Stimulated activated CD8-positive, alpha-beta memory T cell treated with anti-CD3 and anti-CD28 coated beads, Interleukin-4, amount 100 ng/mL, for 1 hour (primary cell): ENCODE measurements at places on chromosomes 4 and X.
A peak's percentile ranks its signal among the peaks of the same experiment; 100 is the strongest.

DNA sequence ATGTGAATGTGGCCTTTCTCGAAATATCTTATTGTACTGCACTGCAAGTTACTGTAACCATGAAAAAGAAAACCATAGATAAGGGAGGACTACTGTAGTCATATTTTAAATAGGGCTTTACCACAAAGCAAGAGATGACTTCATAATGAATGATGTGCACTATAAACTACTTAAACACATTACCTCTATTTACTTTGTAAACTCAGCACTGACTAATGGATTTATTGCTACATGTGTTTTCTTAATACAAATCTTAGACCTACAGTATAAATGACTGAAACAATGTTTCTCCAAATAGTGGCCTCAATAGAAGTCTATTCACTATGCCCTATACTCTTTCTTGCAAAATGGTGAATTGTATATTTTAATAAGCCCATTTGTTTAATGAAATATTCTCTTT is 61.1 kb downstream of the HDX start:
- DNase-seq, result no peak

- DNase-seq, result no peak
These were observed 82.5 kb downstream of the RBM47 start for GRCh38 chr4:40546969-40547788.

- DNase-seq, result no peak
These were observed 58.4 kb downstream of the AMELX start for GRCh38 chrX:11351375-11352295.

- no peak for DNase-seq
These were observed 88.3 kb downstream of the BCOR start for GRCh38 chrX:40009462-40009851.

DNA sequence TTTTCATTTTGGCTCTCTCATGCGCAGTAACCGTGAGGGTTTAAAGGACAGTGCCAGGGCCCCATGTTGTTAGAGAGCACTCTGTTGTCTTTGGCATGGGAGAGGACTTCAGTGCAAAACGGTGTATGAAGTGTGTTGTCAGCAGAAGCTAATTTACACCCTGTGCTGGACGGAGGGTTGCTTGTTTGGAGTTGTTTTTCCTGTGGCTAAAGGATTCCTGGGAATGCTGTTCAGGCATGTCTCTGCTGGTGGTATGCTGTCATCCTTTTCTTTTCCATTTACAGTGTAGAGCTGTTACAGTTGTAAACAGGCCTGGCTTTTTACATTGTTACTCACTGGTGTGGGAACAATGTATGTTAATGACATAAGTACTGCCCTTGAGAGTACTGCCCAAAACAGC is 206.3 kb downstream of the CBR4 start:
- DNase-seq, result no peak

- DNase-seq, result no peak
These were observed 5.0 kb downstream of the SHOX start for GRCh38 chrX:635428-636090.

DNA sequence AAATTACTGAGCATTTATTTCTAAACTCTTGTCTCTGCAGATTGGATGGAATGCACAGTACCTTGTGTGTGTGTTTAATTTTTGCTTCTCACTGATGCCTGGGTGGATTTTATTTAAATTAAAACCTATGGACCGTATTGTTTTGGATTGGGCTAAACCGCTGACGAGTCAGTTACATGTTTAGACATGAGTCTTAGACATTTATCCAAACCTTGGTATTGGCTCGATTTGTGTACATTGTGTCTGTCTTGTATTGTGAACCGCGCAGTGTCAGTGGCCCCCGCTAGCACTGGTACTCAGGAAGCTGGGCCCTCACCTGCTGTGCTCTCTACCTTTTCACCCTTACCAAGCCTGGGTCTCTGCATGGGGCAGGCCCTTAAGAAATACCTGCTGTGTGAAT is 40.8 kb upstream of the TADA2B start:
- DNase-seq, result no peak

DNA sequence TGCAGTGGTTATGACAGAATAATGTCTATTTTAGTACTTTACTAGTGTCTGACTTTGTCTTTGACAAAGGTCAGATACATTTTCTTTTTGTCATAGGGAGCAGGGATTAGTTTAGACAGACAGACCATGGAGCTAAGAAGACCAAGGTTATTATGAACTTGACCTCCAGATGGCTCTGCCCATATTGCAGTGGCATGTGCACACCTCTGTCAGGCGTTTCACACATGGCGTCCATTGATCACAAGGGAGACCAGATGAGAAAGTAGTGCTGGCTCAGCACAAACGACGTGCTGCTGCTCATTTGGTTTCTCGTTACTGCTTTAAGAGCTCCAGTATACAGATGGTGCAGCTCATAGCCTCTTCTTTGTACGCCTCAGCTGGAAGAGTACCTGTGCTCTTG is 56.3 kb upstream of the HPSE start:
- no peak for DNase-seq

DNA sequence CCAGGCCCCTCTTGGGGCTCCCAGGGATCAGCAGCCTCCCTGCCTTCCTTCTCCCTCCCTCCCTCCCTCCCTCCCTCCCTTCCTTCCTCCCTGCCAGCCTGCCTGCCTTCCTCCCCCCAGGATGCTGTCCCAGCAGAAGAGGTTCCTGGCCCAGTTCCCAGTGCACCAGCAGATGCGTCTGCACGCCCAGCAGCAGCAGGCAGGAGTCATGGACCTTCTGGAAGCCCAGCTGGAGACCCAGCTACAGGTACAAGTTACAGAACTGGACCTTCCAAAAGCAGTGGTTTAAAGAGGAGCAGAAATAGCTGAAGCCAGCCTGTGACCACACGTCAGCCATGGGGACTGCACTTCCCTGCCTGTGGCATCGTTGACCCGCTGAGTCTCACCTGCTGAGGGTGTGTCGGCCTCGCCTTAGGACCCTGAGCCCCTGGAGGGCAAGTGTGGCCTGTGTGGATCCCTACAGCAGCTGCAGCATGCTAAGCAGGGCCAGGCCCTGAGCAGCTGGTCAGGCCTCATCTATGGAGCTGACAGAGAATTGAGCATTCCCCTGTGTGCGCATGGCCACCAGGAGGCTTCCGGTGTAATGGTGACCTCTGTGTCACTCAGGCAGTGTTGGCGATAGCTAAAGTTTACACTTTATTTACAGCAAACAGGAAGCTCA is 84.7 kb downstream of the CRMP1 start:
- DNase-seq, result no peak

DNA sequence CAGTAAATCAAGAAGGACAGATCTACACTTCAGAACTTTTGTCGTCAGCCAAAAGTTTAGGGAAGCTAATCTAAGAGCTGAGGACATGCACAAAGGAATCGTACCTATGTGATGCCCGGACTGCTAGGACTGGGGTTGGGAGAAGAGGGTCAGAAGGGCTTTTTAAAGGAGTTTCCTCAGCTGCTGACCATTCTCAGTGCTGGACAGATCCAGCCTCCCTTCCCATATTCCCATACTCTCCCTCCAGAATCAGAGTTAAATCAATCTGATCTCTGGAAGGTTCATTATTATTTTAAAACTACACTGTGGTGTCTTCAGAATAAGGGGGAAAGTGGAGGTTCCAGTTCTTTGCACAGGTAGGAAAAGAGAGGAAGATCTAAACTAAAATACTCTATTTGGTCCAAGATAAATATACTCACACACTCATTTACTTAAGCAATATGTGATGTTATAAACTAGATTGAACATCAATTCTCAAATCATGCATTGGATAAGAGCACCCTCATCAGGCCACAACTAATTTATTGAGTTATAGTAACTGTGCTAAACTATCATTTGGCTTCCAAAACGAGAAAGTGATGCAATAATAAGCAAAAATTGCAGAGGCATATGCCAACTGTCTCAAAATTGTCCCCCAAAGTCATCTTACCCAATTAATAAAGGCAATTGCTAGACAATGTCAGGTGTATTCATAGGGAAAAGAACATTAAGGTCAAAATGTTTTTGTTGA is 124.7 kb downstream of the HNRNPD start:
- DNase-seq, result no peak

- no peak for DNase-seq
These were observed 152.0 kb upstream of the FTHL17 start for GRCh38 chrX:31223817-31224216.

DNA sequence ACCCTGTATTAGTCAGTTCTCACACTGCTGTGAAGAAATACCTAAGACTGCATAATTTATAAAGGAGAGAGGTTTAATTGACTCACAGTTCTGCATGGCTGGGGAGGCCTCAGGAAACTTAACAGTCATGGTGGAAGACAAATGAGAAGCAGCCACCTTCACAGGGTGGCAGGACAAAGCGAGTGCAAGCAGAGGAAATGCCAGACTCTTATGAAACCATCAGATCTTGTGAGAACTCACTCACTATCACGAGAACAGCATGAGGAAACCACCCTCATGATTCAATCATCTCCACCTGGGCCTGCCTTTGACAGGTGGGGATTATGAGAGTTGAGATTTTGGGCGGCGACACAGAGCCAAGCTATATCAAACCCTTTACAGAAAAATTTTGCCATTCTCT is 722.4 kb downstream of the RAB28 start:
- DNase-seq, result no peak

DNA sequence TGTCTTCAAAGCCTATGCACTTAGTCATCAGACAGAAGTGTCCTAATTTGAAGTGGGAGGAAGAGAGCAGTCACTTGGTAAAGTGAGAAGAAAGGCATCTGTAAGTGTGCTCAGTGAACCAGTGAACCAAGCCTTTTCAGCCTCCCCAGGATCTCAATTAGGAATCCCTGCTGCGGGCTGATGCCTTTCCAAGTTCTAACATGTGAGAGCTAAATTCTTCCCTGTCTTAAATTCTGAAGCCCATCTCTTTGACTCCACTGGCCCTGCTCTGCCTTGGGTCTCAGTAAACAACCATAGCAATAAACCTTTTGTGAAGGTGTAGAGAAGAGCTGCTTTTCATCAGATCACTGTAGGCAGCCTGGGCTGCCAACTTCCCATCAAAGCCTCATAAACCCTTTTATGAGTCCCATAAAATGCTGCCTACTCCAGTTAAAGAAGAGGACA is 701.2 kb upstream of the LCORL start:
- DNase-seq, result no peak

DNA sequence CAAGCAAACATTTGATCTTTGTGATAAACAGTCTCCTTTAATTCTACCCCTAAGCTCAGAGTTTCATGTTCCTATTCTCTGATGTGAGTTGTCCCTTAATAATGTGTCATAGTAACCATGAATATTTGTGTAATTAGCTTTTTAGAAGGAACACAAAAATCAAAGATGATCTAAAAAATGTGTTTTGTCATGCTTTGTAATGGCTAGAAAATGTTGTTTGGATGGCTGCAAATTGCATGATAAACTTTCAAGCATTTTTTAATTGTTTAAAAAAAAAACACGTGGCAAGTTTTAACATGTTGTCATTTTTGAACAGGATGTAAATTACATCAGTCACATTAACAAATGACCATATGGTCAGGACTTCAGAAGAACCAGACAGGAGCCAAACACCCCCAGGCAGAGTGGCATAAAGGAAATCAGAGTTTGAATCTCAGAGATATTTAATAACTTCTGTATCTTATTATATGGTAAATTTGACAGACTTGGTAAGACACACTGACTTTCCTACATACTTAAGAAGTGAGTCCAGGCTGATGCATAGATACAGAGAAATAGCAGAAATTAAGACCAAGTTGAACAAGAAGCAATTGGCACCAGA is 223.9 kb upstream of the VEGFC start:
- no peak for DNase-seq

- DNase-seq, result peak; percentile 11
These were observed 52.4 kb upstream of the TMEM33 start for GRCh38 chr4:41882625-41883347.

- no peak for DNase-seq
These were observed 997.3 kb downstream of the ARAP2 start for GRCh38 chr4:35247047-35247446.
